A673 (cell line): ENCODE measurements at places on chromosomes 12 and 14.

DNA sequence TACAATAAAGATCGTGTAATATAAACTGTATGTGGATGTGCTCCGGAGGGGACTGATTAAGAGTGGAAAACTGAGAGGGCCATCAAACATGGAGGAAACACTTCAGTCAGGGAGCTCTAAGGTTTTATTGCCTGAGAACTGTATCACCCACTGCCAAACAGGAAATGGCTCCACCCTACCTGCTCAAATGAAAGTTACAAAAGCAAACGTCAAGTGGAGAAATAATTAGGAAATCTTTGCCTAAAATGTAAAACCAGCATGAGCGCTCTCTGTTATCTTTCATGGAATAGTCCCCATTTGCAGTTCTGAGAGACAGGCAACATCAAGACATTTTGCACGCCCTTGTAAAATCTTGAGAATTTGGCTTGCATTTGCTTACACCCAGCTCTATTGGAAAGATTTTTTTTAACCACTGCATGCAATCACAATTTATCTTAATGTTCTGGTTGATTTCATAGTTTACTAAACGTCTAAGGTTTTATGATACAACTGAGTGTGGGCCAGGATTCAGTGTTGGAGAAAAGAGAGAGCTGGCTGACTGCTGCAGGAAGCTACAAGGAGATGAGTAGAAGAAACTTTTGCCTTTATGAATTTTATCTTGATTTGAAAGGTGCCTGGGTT, 344.0 kb upstream of the PRICKLE1 start:
- no peak overlapping the region for H3K27ac ChIP-seq
- no peak overlapping the region for H3K4me3 ChIP-seq

DNA sequence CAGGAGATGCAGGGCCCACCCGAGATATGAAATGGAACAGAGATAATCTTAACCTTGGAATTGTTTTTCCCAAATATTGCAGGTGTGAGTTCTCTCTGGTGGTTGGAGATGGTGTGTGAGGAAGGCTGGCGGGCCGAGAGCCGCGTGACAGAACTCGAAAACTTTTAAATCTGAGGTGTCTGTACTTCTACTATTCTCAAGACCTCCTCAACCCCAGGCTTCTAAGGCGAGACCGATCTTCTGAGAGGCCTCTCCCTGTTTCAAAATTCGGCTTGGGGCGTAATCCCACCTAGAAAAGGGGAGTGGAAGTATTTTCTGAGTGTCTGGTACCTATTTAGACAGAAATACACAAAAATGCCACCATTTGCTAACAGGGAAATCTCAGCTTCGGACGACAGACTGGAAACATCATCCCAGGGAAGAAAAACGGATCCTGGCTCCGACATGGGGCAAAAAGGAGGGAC, 611 bp downstream of the SARNP start:
- peaks cover 54% of the 10 kb centered on the region for H3K36me3 ChIP-seq
- peaks cover 17% of the 10 kb centered on the region for H3K4me1 ChIP-seq
- H3K27ac ChIP-seq, result peak overlapping the region; percentile 75
- peak overlapping the region; percentile 71 for H3K4me3 ChIP-seq
- DNase-seq, result peak; percentile 29
- H3K27me3 ChIP-seq, result no peaks in the 10 kb centered on the region

DNA sequence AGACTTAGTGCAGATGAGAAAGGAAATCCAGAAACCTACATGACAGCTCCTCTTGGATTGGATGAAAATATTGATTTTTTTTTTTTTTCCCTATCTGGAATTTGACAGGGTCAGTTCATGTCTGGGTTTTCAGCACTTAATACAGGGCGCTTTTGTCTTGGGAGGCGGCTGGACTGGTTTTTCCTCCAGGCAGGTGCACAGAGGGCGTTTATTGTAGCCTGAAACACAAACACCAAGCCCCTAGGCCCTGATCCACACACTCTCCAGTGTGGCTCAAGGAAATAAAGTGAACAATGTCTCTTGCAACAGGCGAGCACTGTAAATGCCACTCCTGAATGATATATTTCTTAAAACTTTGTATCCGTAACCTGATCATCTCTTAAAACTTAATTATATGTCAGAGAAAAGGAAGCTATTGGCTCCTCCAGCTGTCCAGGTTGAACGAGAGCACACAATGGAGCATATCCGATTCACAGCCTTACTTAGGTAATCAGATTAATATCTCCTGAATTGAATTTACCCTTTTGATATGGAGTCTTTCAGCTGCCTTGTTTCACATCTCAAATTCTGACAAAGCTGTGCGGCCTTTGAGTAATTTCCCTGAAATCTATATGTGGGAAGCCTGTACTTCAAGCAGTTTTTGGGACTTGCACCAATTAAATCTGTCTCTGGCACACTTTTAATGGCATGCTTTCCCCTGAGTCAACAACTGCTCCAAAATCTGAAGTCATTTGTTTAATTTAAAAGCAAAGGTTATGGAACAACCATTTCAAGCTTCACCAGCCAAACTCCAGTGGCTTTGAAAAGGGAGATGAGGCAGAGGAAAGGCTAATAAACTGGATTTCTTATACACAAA, 485.7 kb downstream of the ZFP36L1 start:
- H3K4me1 ChIP-seq, result peaks cover 11% of the 10 kb centered on the region
- H3K4me3 ChIP-seq, result no peak overlapping the region
- H3K27me3 ChIP-seq, result no peaks in the 10 kb centered on the region

GRCh38 chr12:14773685-14774073, 29.6 kb downstream of the WBP11 start:
- no peaks in the 10 kb centered on the region for H3K36me3 ChIP-seq
- H3K27me3 ChIP-seq, result no peaks in the 10 kb centered on the region
